ENCODE measurements at places on chromosomes 5 and 9.
A peak's percentile ranks its signal among the peaks of the same experiment; 100 is the strongest.

GRCh38 chr5:174329738-174330137 lies 284.2 kb downstream of the NSG2 start:
- DNase-seq = no peak

DNA sequence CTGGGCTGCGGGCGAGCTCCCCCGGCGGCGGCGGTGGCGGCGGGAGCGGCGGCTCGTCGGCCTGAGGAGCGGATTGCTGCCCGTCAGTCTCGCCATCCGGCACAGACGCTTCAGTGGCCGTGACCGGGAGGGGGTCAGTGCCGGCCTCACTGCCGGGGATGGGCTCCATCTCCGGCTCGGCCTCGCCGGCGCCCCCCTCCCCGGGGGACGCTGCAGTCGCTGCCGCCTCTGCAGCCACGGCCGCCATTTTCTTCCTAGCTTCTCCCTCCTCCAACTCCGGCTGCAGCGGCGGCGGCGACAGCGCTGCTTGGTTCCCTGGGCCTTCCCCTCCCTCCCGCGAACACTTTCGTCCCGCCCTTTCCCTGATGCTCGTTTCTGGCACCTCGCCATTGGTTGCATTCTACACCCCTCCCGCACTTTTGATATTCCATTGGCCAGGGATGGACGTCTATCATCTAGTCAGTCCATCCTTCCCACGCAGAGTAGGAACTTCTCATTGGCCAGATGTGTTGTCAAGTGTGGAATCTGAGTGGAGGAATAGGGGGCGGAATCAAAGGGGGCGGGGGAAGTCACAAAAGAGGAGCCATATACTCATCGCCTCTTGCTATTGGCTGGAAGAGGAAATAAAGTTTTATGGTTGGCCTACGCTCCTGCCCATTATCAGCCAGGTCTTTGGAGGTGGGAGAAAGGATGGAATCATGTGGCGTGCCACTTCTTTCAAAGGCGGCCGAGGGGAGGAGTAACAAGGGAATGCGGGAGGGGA lies at the start of gene PWWP2A:
TSS of gene PWWP2A (minus strand) at position 309 of the 763 bp plus-strand sequence. CDS start at position 247, 62 bp downstream.
- peak; percentile 100 for DNase-seq

DNA sequence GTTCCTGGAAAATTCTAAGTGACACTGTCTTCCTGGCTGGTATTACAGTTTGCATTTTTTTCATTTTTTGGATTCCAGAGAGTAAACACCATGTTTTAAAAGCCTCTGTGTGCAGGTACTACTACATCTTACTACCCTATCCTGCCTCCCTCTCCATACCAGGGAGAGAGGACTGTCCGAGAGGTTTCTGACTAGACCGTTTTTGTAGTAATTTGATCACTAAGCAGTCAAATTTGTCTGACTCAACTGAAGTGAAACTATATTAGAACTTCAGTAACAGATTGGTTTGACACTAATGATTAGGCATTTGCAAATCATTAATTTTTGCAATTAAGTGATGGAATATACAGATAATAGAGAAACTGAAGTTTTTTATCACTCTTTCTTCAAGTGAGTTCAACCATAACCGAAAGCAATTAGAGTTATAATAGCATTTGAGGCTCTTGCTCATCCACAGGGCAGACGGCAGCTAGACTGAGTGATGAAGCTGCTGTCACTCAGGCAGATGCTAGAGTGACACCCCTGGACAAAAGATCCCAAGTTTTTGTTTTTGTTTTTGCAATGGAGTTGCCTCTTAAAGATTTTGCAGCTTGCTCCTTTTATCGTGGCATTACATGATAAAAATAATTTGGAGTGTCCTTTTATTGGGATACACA lies 44.3 kb downstream of the SMARCA2 start:
- DNase-seq = no peak

- no peak for DNase-seq
Measured at GRCh38 chr9:129835860-129836223, 584 bp downstream of the USP20 start.

GRCh38 chr5:141672071-141672840 lies 9.8 kb downstream of the ARAP3 start:
- DNase-seq = no peak

DNA sequence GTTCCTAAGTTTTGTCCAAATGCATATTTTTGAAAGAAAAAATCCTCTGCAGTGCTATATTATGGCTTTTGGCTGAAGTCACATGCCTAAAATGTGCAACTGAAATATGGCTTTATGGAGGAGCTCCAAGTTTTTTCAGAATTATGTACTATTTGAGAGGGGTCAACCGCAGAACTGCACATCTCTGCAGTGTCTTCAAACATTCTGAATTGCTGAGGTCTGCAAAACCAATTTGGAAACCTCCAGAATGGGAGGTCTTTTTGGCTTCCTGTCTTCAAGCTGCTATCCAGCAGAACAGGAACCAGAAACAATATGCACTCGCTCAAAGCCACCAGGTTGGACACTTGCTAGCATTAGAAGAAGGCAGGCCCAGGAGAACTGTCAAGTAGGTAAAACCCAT lies 376.0 kb upstream of the PAPPA start:
- DNase-seq = no peak

GRCh38 chr5:157248821-157249470 lies 17.0 kb upstream of the CYFIP2 start:
- no peak for DNase-seq

DNA sequence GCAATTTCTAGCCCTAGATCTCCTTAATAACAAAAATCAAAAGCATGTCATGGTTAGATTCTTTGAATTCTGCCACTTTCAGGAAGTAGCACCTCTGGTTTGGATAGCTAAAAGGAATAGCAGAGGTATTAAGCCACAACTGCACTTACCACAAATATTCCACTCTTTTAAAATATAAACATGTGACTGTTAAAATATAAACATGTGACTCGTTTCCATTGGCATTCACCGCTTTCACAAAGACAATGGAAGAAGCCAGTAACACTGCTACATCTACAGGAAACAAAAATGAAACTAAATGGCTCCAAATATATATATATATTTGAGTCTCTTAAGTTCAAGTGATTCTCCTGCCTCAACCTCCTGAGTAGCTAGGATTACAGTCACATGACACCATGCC lies 222.9 kb downstream of the ARL15 start:
- DNase-seq = no peak

DNA sequence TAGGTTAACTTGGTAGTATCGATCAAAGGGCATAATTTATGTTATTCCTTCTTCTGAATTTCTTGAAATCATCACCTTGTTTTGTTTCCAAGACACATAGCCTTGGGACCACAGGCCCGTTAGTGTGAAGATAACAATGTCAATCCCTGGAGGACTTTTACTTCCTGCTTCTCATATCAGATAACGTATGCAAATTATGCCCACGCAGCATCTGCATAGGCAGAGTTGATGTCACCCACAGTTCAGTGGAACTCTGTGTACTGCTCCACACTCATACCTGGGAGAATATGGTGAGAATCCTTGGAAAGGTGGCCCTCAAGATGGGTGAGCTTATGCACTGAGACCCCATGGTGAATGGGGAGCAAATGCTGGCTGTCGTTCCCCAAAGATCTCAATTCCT lies 95.0 kb downstream of the CFAP90 start:
- DNase-seq = no peak

GRCh38 chr5:168125445-168126199 lies 165.8 kb upstream of the WWC1 start:
- DNase-seq = no peak

- DNase-seq = no peak
Measured at GRCh38 chr5:10471677-10472076, 30.0 kb downstream of the ROPN1L start.

GRCh38 chr9:93954434-93955061 lies 607 bp downstream of the BARX1 start:
- no peak for DNase-seq

- DNase-seq = no peak
Measured at GRCh38 chr9:18394847-18395351, 79.1 kb upstream of the ADAMTSL1 start.

- DNase-seq = no peak
Measured at GRCh38 chr5:137061382-137061781, 437.7 kb downstream of the SPOCK1 start.

DNA sequence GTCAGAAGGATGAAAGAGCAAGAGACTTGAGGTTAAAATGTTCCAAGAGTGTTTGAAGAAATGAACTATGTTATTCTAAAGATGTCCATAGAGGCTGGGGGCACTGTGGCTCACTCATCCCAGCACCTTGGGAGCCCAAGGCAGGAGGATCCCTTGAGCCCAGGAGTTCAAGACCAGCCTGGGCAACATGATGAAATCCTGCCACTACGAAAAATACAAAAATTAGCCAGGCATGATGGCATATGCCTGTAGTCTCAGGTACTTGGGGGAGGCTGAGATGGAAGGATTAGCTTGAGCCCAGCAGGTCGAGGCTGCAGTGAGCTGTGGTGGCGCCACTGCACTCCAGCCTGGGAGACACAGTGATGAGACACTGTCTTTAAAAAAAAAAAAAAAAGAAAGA lies 2.7 kb downstream of the AOPEP start:
- DNase-seq = no peak

GRCh38 chr9:38182321-38182720 lies 113.3 kb upstream of the SHB start:
- DNase-seq = no peak

- no peak for DNase-seq
Measured at GRCh38 chr5:135881819-135882218, 13.8 kb downstream of the IL9 start.

- no peak for DNase-seq
Measured at GRCh38 chr5:110996742-110997141, 74.8 kb upstream of the TSLP start.

DNA sequence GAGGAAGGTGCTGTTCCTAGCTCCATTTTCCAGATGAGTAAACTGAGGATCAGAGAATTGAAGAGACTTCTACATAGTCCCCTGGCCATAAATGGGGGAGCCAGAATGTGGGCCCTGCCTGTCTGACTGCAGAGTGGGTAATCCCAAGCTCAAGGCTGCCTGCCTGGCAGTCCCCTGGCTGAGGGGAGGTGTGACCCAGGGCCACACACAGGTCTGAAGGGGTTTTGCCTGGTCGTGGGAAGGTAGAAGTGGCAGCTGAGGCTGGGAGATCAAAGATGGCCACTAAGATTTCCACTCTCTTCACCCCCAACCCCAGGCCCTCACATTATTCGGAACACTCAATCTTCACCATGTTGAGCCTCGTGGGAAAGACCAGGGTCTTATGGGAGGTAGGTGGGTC lies 176.3 kb downstream of the MACROH2A1 start:
- DNase-seq = no peak

- DNase-seq = no peak
Measured at GRCh38 chr5:36373527-36374086, 71.9 kb upstream of the RANBP3L start.

GRCh38 chr5:147750065-147750464 lies 32.5 kb downstream of the JAKMIP2 start:
- DNase-seq = no peak

DNA sequence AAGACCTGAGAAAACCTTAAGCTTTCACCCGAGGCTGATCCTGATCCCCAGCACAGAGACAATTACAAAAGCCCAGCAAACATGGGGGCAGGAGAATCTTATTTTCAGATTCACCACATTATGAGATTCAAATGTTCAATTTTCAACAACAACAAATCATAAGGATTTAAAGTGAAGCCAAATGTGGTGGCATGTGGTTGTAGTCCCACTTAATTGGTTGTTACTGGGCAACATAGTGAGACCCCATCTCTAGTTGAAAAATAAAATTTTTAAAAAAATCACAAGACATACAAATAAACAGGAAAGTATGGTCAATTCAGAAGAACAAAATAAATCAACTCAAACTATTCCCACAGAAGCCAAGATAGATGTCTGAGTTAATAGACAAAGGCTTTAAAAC lies 3.9 kb upstream of the RABGAP1 start:
- DNase-seq = no peak

DNA sequence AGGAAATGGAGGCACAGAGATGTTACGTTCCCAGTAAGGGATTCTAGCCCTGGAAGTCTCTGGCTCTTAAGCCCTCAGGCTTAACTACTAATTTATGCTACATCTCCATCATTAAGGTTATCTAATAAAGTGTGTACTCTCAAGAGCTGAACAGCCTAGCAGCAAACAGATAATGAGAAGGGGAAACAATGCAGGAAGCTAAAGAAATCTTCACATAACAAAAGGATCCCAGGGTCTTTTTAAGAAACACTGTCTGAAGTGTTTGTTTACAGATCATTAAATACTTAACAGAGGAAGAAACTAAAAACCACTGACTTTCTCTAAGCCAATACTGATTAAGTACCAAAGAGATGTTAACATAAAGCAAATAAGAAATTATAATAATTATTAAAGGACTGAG lies 129.0 kb downstream of the PAPPA start:
- peak; percentile 36 for DNase-seq

DNA sequence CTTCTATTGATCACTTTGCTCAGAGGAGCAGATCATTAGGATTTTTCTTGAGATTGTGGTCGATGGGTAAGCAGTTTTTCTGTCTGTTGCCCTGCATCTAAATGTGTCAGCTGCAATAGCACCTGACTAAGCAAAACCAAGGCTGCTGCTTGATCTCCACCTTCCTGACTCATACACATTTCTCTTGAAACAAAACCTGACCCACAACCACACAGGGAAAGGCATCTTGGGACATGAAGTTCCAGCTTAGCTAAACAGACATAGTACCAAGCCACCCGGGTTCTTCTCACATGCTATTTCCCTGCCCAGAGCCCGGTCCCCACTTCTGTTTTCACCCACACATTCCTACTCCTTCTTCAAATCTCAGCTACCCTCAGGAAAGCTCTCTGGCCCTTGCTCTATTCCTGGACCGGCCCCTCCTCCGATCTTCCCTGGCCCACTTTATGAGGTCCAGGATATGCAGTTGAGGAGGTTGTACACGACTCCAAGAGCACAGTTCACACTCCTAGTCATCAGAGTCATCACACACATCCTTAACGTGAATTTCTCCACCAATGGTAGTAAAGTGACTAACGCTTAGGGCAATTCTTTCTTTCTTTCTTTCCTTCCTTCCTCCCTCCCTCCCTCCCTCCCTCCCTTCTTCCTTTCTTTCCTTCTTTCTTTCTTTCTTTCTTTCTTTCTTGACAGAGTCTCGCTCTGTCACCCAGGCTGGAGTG lies 16.0 kb upstream of the ZBTB43 start:
- DNase-seq = no peak

DNA sequence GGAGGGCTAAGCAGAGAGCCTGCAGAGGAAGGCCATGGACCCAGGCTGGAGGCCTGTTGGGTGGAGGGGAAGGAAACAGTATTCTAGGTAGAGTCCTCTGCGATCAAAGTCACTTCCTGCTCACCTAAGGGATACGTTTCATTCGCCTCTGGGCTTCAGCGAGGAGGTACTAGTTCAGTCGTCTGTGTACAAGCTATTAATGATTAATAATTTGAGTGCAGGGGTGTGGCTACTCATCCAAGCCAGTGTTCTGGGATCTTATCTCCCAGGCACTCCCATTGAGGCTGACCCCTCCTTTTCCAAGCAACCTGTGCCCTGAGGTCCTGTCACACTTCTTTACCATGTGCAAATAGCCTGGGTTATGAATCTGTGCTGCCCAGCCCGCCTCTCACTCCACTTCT lies 25.2 kb downstream of the RALGPS1 start:
- DNase-seq = no peak

DNA sequence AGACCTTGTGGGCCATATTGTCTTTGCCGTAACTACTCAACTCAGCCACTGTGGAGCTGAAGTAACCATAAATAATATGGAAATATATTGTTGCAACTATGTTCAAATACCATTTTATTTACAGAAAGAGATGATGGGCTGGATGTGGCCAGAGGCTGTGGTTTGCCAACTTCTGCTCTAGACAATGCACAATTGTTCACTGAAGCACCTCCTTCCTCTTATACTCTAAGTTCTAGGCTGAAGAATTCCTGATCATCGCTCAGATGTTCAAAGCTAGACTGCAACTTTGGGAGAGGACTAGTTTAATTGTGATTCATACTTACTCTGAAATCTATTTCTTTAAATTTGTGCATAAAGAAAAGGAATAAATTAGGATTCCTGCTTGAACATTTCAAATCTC lies 245.0 kb downstream of the TAF11L14 start:
- DNase-seq = no peak
